Sciatic nerve (tissue), 2 donors: ENCODE measurements at places on chromosomes 16 and 17. TPM values are rescaled to one million over a fixed set of nuclear protein-coding genes. Genes with fewer than 3 reads are reported as not detected.

DNA sequence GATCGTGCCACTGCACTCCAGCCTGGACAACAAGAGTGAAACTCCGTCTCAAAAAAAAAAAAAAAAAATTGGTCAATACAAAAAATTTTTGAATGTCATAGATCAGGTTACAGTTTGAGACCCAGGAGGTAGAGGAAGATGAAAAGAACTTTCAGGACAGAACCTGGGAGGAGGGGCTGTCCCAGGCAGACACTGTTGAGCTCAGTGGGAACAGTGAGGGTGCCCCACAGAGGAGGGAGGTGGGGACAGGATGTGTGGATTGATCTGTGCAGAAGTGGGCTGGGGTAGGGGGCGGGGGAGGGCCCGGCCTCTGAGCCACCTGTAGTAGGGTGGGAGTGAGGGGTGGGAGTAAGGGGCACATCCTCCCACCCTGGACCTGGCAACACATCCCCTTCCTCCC lies 58.3 kb downstream of the PRMT7 start:
- no peak for DNase-seq

TERB1 gene
- 0.58 TPM for total RNA-seq

GRCh38 chr17:39752241-39752881 lies 14.6 kb downstream of the GRB7 start:
- no peak for DNase-seq

DNA sequence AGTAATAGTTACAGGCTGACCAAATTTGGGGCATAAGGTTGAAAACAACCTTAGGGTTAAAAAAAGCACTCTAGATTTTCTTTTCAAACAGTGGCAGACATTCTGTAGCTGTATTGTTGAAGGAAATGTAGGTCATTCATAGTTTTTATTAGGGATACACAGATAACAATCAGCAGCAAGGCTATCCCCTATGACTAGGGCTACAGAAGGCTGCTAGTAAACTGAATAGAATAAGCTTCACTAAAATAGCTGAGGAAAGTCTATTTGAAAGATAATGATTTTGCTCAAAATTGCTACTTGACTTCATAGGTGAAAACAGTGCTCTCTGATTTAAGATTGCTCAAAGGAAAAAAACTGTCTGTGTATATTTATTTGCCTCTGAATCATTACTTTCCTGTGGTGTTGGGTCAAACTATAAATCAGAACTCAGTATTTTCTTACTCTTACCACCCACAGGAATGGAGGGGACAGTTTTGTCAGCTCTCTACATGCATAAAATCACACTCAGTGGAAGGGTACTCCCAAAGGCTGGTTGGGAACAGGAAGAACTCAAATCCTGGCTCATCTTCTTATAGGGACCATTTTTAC lies 24.8 kb downstream of the RPGRIP1L start:
- DNase-seq: no peak

- DNase-seq: peak; percentile 96
Observed at GRCh38 chr16:67806428-67807147, at the start of the genes RANBP10 and TSNAXIP1. Gene RANBP10 (minus strand): TSS chr16:67806560. CDS start chr16:67806536, 24 bp downstream. Gene TSNAXIP1 (plus strand): TSS chr16:67806889. CDS start chr16:67807150, 261 bp downstream.

TRPV2 gene
- total RNA-seq: 26.3 TPM

SP2 gene
- total RNA-seq: 24.2 TPM

PTGES3L gene
- 0.40 TPM for total RNA-seq

DNA sequence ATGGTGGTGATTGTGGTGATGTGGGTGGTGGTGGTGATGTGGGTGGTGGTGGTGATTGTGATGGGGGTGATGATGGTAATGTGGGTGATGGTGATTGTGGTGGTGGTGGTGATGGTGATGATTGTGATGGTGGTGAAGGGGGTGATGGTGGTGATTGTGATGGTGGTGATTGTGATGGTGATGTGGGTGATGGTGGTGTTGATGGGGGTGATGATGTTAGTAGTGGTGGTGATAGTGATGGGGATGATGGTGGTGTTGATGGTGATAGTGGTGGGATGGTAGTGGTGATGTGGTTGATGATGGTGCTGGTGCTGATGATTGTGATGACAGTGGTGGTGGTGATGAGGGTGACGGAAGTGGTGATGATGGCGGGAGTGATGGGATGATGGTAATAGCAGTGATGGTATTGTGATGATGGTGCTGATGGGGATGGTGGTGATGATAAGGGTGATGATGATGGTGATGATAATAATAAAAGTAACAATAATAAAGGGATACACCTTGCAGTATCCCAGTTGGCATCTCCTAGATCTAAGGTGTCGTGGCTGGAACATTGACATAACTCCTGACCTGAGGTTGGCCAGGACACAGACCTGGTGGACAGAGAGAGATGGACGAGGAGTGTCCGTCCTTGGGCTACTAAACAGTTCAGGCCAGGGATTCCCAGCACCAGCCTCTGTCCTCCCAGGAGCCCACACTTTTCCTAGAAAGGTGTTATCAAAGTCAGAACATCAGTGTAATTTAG lies 344.5 kb downstream of the SEC14L1 start:
- DNase-seq: no peak

GRCh38 chr16:53417011-53417410 lies 17.3 kb upstream of the RBL2 start:
- no peak for DNase-seq

DNA sequence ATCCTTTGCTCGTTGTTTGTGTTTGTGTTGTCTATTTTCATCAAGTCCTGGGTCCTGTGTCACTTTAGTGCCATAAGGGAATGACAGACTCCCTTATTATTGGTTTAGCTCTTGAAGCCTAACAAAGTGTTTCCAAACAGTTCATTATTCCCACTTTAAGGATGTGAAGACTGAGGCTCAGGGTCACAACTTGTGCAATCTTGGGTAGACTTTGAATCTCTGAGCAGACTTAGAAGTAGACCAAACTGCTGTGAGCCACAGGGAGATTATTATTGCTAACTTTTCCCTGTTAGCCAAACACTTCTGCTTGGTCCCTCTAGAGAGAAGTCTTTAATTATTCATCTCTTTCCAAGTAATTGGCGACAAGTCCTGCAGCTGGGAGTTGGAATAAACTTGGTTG lies 31.8 kb downstream of the PRKCB start:
- no peak for DNase-seq

GH1 gene
- total RNA-seq: not detected

- no peak for DNase-seq
Observed at GRCh38 chr16:83814659-83814985, 6.8 kb downstream of the HSBP1 start.

KRTAP3-1 gene
- total RNA-seq: not detected

DNA sequence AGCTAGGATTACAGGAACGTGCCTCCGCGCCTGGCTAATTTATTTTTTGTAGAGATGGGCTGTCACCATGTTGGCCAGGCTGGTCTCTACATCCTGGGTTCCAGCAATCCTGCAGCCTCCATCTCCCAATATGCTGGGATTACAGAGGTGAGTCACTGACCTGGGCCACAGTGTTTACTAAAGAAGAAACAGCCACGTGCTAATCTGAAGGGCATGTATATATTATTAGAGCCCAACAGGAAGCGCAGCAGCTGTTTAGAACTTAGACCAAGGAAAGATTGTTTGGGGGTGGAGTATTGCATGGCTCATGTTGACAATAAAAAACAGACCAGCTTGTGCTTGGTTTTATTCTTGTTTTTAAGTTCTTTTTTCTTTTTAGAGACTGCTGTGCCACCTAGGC lies 60.2 kb downstream of the HAPSTR1 start:
- DNase-seq: no peak

DNA sequence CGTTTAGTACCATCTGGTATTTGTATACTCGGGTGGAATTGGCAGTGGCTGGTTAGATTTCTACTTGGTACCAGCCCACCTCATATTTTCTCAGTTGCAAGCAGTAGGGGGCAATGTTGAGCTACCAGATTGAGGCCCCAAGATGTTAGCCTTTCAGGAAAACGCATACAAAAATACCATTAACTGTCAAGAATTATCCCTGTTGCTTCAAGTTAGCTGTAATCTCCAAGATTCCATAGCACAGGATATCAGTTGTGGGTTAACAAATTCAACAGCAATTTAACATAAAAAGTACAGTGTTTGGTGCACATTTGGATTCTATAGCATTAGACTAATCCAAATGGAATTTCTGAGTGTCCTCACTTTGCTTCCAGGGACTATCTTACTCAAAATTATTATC lies 188.2 kb downstream of the FTO start:
- no peak for DNase-seq

GRCh38 chr17:41167561-41167960 lies 460 bp downstream of the KRTAP4-3 start:
- DNase-seq: no peak

GRCh38 chr17:77034677-77035424 lies 105.9 kb upstream of the SEC14L1 start:
- DNase-seq: no peak

GRCh38 chr16:89737341-89738071 lies 16.2 kb downstream of the ZNF276 start:
- DNase-seq: no peak

DNA sequence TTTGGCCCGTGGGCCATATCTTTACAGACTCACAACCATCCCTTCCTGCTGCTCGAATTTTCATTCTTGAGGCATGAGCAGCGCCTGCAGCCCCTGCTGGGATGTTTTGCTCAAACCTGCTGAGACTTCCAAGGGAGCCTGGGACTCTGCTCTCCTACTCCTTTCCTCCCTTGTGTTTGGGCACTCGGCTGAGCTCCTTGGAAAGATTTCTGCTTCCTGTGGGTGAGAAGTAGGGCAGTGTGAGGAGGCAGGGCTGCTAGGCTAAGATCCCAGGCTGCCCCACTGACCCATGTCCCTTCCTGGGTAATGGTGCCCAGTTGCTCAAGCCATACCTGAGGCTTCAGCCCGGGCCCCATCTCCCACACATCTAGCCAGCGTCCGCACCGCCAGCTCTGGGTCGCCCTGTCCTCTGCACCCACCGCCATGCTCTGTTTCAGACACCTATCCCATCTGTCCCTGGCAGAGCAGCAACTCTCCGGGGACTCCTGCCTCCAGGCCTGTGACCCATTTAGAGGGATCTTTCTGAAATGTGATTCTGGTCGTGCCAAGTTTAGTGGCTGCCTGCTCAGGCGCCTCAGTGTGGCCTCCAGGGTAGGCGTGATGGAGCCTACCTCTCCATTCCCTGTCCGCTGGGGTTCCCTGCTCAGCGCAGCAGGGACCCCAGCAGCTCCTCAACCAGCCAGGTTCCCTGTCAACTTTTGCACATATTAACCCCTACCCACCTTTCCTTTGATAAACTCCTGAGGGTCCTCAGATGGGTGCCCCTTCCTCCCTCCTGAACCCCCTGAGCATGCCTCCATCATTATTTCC lies 190.1 kb downstream of the CCDC182 start:
- DNase-seq: no peak

KATNB1 gene
- total RNA-seq: 14.7 TPM
